ENCODE measurements at places on chromosomes 6 and 20.

- DNase-seq: no peak
These were observed 3.1 kb downstream of the LRP11 start for GRCh38 chr6:149860834-149861602.

- DNase-seq: no peak
These were observed 15.2 kb downstream of the DDO start for GRCh38 chr6:110400208-110400607.

- no peak for DNase-seq
These were observed 680.7 kb upstream of the SLC35B3 start for GRCh38 chr6:9116026-9116425.

DNA sequence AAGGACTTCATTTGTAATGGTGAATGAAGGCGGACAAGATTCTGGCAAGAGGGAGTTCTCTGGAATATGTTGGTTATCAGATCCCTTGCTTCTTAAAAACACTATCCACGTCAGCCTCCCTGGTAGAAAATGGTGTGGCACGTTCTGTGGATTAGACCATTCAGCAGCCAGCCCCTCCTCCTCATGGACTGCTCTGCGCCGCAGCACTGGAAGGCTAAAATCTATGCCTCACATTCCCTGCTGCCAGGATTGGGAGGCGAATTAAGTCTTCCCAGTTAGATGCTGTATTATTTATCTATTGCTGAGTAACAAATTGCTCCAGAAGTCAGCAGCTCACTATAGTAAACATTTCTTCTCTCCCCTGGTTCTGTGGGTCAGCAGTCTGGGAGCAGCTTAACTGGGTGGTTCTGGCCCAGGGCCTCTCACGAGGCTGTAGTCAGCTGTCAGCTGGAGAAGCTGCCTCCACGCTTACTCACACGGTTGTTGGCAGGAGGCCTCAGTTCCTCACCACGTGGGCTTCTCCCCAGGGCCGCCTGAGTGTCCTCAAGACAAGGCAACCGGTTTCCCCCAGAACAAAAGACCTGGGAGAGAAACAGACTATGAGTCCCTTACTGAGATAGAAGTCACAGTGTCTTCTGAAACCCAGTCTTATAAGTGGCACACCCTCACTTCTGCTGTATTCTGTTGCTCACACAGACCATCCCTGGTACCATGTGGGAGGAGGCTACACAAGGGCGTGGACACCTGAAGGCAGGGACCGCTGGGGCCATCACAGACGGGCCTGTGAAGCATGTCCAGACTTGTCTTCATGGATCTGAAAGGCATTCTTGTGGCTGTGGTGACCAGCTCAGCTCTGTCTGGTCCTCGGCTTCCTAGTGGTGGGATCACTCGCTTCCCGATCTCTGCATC lies 101.0 kb downstream of the NRN1 start:
- no peak for DNase-seq

DNA sequence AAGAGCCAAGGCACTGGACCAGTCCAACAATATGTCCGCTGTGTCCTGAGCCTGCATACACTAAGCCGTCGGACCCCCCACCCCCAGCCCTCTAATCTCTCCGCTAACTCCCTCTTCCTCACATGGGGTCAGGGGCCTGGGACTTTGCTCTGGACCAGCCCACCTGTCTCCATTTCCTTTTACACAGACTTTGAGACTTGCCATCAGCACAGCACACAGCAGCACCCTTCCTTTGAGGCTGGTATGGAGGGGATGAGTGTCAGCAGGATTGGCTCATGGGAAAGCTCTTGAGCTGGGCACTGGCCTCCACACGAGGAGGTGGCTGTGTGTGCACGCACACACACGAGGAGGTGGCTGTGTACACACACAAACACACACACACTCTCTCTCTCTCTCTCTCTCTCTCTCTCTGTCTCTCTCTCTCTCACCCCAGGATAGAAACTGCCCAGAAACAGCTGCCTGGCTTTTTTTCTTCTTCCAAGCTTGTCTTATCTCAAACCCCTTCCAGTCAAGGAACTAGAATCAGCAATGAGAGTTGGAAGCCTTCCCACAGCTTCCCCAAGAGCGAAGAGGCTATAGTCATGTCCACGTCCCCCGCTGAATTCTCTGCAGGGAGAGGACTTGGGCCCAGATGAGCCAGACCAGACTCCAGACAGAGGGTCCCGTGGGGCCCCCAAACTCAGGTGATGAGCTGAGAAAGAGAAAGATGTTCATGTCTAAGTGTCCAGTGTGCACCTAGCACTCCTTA lies 18.6 kb downstream of the SLC9A8 start:
- no peak for DNase-seq

DNA sequence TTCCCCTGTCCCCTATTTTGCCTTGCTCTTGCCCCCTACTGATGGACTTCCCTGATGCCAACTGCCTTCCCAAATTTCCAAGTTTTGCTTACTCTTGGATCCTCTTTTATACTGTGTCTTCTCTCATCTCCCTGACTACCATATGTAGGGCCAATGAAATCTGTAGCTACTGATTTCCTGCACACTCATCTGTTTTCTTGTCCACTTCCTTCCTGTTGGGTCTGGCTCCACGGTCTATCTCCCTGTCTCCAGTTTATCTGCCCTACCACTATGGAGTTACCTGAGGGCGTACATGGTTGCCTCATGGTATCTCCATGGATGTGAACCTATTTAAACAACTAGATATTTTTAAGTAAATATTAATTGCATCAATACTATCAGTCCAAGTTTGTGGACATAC lies 140.3 kb upstream of the MCHR2 start:
- no peak for DNase-seq

DNA sequence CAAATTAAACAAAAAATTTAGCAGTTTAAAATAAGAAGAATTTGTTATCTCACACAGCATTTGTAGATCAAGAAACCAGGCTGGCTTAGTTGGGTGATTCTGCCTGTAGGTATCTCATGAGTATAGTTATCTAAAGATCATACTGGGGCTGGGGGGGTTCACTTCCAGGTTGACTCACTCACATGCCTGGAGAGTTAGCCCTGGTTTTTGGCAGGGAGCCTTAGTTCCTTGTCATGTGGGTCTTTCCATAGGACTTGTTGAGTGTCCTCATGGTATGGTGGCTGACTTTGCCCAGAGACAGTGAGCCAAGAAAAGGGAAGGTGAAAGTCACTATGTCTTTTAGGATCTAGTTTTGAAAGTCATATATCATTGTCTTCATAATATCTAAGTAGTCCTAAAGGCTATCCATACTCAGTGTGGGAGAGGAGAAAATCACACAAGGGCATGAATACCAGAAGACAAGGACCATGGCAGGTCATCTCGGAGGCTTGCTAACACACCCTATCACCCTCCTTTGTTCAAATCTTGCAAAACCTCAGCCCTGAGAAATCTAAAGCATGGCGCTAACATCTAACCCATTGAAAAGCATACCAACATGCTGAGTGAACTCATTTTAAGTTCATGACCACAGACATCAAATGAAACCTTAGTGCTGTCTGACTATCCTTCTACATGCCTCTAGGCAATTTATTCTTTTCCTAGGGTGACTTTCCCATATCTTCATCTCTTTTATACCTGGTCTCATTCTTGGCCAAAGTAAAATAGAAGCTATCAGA lies 39.2 kb downstream of the CYP24A1 start:
- DNase-seq: no peak

GRCh38 chr20:3168829-3169590 lies 4.3 kb downstream of the LZTS3 start:
- no peak for DNase-seq

DNA sequence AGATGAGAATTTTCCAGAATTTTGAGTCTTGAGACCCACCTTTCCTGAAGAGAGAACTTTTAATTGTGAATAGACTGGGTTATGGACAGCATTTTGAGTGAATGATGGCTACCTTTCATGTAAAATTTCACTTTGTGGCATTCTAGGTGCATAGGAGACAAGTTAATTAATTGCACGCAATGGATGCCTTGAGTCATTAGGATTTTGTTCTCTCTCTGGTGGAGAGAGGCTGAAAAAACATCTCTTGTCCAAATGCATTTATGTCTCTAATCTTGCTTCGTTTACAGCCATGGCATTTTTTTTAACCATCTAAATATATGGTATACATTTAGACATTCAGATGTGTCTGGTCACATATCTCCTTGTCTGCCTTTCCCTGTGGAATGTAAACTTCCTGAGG lies 3.1 kb downstream of the RHAG start:
- DNase-seq: no peak

GRCh38 chr6:17416806-17417205 lies 23.4 kb downstream of the CAP2 start:
- DNase-seq: no peak

GRCh38 chr6:119521251-119521650 lies 171.7 kb upstream of the MAN1A1 start:
- no peak for DNase-seq

DNA sequence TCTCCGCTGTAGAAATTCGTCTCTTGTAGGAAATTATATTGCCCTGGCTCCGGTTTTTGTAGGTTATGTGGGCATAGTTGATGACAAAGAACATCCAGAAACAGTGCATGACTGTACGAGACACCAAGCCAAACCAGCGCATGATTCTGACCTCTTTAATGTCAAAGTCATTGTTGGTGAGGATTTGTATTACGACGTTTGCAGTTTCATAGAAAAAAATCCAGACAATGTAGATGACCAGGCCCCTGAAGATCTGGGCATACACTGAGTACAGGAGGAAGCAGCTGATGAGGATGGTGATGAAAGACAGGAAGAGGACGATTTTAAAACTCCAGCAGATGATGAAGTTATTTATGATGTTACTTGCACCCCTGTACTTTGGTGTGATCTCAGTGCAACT lies 39.1 kb upstream of the TBC1D22B start:
- no peak for DNase-seq

GRCh38 chr6:113596387-113597230 lies 260.5 kb upstream of the MARCKS start:
- DNase-seq: no peak

DNA sequence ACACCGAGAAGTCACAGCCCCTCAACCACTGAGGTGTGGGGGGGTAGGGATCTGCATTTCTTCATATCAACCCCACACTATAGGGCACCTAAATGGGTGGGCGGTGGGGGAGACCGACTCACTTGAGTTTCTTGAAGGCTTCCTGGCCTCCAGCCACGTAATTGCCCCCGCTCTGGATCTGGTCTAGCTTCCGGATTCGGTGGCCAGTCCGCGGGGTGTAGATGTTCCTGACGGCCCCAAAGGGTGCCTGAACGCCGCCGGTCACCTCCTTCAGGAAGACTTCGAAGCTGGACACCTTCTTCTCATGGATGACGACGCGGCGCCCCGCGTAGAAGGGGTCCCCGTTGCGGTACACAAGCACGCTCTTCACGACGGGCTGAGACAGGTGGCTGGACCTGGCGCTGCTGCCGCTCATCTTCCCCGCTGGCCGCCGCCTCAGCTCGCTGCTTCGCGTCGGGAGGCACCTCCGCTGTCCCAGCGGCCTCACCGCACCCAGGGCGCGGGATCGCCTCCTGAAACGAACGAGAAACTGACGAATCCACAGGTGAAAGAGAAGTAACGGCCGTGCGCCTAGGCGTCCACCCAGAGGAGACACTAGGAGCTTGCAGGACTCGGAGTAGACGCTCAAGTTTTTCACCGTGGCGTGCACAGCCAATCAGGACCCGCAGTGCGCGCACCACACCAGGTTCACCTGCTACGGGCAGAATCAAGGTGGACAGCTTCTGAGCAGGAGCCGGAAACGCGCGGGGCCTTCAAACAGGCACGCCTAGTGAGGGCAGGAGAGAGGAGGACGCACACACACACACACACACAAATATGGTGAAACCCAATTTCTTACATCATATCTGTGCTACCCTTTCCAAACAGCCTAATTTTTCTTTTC lies at the start of gene DCDC2:
Gene DCDC2, minus strand, starts transcription at position 724 of the 883 bp plus-strand sequence. Its CDS starts 309 bp downstream, at position 415.
- no peak for DNase-seq

DNA sequence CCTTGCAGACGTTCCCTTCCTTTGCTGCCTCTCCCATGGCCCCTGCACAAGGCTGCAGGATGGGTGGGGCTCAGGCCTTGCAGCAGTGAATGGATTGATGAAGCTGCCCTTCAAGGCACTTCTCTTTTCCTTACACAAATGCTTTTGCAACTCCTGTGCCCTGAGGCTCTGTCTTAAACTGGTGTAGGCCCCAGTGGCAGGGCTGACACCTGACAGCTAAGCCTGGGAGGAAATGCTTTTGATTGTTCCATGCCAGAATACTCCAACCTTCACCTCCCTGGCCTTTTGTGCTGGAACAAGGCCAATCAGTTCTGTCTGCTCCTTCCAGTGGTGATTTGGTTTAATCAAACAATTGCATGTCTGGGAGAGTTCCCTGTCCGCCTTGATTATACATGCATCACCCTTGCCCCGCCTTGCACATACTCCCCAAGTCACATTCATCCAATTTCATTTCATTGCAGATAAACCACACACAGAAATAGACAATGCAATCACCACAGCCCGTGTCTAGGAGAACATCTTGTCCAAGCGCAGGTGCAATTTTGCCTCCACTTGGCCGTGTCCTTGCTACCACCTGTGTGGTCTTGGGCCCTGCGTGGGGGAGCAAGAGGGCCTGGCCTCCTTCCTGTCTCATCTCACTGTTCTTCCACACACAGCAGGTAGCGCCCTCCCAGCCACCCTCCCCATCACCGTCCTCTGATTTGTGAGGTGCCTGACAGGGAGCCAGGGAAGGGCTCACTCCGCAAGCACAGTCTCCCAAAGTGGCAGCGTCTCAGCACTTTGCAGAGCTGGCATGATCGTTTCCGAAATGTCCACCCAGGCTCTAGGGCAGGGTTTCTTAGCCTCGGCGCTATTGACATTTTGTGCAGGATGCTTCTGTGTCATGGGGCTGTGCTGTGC lies 120.4 kb downstream of the CDH26 start:
- no peak for DNase-seq

DNA sequence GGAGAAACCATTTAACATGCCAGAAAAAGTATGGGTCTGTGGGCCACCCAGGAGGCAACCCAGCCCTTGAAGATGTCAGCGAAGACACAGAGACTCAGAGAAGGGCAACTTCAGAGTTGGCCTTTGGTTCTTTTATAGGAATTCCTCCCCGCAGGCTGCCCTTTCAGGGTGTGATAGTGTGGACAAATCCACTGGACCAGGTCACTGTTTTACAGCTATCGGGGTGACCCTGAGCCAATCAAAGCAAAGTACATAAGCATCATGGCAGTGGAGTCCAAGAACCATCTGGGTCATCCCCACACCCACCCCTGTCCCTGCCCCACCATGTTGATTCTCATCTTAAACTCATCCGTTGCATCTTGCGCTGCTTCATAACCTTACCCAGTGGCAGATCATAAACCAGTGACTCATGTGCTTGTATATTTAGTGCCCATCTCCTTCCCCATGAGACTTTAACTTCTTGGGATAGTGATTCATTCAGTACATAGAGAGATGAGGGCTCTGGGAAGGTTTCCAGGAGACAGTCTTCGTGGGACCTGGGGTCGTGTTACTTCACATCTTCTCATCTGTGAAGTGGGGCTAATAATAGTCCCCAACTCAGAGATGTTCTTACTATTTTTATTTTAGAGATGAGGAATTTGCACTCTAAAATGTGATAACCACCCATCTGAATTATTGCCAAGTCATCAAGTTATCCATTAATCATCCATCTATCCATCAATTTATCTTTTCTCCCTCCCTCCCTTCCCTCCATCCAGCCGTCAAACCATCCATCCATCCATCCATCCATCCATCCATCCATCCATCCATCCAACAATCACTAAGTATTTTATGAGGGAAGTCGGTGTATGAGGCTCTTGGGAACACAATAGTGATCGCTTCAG lies 51.0 kb downstream of the EDN3 start:
- DNase-seq: no peak

- DNase-seq: no peak
These were observed 274.9 kb downstream of the SMOC2 start for GRCh38 chr6:168715643-168716481.

GRCh38 chr20:63022501-63022900 lies 15.7 kb upstream of the BHLHE23 start:
- no peak for DNase-seq

- no peak for DNase-seq
These were observed 62.3 kb downstream of the TRMT6 start for GRCh38 chr20:5888041-5888440.

Measured in cerebellum (tissue), 4 donors.